ENCODE measurements at places on chromosomes 2 and 18.

DNA sequence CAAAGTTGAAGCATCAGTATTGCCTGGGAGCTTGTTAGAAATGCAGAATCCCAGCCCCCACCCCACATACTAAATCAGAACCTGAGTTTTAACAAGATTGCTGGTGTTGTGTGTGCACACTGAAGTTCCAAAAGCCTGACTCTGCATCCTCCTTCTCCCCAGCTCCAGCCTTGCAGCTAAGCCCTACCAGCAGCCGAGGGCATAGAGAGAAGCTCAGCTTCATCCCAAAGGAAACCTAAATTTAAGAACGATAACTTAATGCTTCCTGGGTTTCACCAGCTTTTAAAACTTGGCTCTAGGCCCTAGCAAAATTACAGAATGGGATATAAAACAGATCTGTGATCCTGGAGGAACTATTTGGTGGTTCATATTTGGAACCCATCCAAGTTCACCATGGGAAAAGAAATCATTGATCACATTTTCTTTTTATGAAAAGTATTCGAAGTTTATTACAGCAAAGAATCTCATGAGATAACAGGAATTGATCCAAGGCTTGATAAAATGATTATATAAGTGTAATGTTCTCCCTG is 11.1 kb downstream of the SMYD1 start:
- no peak for DNase-seq

DNA sequence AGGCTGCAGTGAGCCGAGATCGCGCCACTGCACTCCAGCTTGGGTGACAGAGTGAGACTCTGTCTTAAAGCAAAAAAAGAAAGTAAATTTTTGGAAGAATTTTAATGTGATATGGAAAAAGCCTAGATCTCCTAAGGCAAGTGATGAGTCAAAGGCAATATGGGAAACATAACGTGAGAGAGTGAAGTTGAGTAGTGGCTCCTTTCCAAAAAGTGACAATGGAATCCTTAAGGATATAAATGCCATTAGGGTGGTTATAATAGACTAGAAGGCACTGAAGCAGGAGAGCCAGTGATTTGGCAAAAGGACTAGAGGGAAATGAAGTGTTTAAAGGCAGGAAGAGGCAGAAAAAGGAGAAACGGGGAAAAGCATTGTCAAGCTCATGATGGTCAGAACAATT is 25.6 kb downstream of the ARHGAP28 start:
- no peak for DNase-seq

DNA sequence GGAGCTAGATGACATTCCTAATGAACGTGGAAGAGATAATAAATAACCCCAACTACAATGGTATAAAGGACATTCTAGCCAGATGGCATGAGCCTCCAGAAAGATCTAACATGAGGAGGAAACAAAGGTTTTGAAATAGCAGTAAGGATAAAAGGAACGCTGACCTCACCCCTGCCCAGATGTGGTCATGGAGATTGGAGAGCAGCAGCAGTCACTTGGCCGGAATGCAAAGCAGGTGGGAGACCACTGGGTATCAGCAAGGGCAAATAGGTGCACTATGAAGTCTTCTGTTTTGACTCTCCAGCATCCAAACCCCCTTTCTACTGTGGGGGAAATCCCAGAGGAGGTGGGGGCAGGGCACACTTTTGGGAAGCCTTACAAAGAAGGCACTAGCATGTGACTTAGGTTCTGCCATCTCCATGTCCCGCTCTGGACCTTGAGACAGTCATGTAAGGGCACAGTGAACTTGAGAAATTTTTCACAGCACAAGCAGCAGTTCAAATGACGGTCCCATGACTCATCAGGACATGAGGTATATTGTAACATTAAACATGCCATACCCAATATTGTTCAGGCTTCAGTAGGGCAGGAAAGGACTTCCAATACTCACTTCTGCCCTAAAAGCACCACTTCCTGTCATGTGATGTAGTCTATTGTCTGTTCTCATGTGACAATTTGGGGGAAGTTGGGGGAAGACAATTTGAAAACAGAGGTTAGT is 55.2 kb downstream of the METTL4 start:
- no peak for DNase-seq

GRCh38 chr2:218964041-218964771 is 4.7 kb downstream of the CDK5R2 start:
- no peak for DNase-seq

DNA sequence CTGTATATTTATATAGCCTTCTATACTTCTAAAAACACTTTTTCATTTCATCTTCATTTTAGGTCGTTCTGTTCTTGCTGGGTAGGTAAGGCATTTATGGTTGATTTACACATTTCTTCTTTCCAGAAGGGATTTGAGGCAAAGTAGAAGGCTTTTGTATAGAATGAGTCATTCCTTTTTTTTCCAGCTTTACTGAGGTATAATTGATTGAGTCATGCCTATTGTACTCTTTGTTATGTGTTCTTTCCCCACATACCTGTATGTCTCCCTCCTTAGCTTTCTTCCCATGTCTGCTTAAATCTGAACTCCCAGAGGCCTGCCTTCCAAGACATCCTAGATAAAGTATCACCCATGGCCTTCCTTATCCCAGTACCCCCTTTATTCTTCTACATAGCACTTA is 4.8 kb upstream of the CDC42EP3 start:
- no peak for DNase-seq

DNA sequence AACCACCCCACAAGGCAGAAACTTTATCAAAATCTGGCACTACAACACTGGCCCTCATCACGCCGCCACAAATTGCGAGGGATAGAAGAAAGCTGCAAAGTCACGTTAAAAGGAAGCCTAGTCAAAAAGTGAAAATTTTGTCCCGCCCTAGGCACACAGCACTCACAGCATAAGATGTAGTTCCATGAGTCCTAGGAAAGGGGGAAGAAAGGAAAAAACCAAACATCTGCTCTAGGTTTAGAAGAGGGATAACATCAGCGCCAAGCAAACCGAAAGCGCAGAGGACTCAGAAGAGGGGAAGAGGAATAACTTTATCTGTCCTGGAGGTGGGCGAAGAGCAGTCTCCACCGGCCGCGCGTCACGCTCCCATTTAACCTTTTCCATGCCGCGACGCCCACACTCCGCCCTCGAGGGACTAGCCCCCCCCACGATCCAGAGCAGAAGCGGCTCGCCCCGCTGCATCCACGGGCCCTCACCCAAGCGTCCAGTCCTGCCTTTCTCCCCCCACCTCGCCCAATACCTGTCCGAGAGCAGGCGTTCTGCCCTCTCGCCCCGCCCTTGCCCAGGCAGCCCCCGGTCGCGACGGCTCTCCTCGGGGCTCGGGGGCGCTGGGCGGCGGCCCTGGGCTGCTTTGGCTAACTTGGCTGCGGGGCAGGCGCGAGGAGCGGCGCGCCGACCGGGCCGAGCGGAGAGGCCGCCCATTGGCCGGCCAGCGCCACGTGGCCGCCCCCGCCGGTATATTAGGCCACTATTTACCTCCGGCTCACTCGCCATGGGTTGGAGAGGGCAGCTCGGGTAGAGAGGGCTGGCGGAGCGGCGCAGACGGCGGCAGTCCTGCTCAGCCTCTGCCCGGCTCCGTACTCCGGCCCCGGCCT is at the start of gene HOXD1:
TSS of gene HOXD1 (plus strand) at position 770 of the 875 bp plus-strand sequence. CDS start 134 bp downstream, outside the sequence.
- DNase-seq, result no peak

GRCh38 chr2:64966839-64967238 is 22.4 kb upstream of the SLC1A4 start:
- DNase-seq, result no peak
